Naive thymus-derived CD8-positive, alpha-beta T cell (primary cell): ENCODE measurements at places on chromosomes 3 and 15. TPM values are rescaled to one million over a fixed set of nuclear protein-coding genes. Genes with fewer than 3 reads are reported as not detected.

Gene FMN1
- 0.21 TPM for total RNA-seq

Gene CTDSPL
- 0.58 TPM for total RNA-seq

GRCh38 chr15:42402455-42403205, 43.3 kb downstream of the CAPN3 start:
- no peak for DNase-seq

- no peak for DNase-seq
Observed at GRCh38 chr15:63387748-63388493, 6.3 kb upstream of the CA12 start.

GRCh38 chr15:78730955-78731354, 80.3 kb downstream of the ADAMTS7 start:
- DNase-seq: no peak

GRCh38 chr3:45215466-45215865, 10.6 kb downstream of the TMEM158 start:
- no peak for DNase-seq

DNA sequence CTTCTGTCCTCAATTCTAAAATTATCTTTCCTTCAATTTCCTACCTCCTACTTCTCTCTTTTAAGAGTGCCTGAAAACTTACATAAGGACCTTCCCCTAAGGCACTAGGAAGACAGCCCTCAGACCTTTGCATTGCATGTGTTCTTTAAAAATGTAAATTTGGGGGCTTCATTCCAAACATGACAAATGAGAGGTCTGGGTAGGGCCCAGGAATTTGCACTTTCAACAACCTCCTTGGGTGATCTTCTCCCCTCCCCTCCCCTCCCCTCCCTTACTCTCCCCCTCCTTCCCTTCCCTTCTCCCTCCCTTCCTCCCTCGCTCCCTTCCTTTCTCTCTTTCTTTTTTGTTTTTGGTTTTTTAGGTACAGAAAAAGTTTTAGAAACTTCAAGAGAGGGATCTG, 18.7 kb downstream of the USF3 start:
- no peak for DNase-seq

- DNase-seq: no peak
Observed at GRCh38 chr3:133830071-133830470, 24.5 kb downstream of the SRPRB start.

DNA sequence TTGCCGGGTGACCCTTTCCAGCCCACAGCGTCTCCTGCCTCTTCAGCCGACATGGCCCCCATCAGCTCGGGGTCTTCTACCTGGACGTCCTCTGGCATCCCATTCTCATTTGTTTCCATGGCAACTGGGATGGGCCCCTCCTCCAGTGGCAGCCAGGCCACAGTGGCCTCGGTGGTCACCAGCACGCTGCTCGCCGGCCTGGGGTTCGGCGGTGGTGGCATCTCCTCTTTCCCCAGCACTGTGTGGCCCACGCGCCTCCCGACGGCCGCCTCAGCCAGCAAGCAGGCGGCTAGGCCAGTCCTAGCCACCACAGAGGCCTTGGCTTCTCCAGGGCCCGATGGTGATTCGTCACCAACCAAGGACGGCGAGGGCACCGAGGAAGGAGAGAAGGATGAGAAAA, 170.2 kb downstream of the FEZF2 start:
- DNase-seq: no peak

- DNase-seq: no peak
Observed at GRCh38 chr15:37115538-37115937, 15.2 kb upstream of the MEIS2 start.

DNA sequence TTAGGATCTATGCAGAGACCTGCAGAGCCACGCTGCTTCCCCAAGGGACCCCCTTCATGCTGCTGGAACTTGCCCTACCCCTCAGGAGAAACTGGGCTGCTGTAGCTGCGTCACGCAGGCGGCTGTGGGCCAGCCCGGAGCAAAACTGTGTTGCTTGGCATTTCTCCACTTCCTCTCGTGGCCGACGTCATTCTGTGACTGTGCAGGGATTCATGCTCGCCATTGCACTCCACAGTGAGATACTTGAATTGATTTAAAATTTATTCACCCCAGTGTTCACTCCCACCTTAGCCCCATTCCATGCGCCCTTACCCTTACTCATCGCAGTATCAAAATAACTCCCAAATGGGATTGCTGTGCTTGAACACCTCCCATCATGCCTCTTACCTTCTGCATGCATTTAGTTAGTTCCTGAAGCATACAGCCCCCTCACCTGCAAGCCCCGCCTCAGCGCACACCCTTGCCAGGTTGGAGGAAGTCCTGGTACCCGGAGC, 45.7 kb downstream of the TMEM44 start:
- no peak for DNase-seq

- no peak for DNase-seq
Observed at GRCh38 chr3:59685432-59685831, 635.6 kb upstream of the CFAP20DC start.

DNA sequence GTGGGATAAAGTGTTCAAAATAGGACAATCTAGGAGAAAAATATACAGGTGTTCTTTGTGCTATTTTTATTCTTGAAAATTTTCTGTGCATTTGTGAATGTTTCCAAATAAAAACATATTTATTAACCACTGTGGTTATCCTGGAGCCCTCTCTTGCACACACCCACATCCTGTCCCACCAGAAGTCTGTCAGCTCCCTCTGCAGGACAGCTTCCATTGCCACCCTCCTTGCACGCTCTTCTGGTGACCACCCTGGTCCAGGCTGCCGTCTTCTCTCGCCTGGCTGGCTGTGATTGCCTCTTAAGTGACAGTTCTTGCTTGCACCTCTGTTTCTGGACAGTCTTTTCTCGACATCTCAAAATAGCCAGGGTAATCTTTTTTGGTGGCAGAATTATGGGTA, 394.0 kb downstream of the LRTM1 start:
- DNase-seq: no peak

DNA sequence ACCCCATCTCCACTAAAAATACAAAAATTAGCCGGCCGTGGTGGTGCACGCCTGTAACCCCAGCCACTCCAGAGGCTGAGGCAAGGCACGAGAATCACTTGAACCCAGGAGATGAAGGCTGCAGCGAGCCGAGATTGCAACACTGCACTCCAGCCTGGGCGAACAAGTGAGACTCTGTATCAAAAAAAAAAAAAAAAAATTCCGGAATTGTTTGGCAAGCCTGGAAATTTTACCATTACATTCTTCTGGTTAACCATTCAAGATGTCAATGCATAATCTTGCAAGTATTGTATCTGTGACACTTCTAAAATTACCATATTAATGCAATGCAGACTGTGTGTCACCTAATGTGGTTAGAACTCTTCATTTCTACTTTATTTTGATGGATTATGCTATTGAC, 67.0 kb downstream of the CSNK1G1 start:
- no peak for DNase-seq
